Natural killer cell treated with Interleukin-12 subunit alpha and Interleukin-12 subunit beta and Interleukin-15 and Interleukin-18, amount 100 ng/mL, for 72 hours (primary cell): ENCODE measurements at places on chromosomes 7 and 10.

DNA sequence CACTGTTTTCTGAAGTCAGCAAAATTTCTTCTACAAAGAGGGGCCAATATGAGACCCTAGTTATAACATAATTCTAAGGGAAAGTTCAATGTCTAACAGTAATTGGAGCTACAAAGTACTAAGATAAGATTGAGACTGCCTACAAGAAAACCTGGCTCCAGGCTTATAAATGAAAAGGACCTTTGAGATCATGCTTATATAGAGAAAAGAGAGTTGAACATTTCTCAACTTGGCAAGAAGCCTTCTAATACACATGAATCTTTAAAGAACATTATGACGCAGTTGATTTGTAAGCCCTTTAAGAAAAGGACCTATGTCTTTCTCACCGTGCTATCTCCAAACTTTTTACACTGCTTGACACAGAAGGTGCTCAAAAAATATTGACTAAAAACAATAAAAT, 87.9 kb downstream of the TPK1 start:
- no peak for DNase-seq

DNA sequence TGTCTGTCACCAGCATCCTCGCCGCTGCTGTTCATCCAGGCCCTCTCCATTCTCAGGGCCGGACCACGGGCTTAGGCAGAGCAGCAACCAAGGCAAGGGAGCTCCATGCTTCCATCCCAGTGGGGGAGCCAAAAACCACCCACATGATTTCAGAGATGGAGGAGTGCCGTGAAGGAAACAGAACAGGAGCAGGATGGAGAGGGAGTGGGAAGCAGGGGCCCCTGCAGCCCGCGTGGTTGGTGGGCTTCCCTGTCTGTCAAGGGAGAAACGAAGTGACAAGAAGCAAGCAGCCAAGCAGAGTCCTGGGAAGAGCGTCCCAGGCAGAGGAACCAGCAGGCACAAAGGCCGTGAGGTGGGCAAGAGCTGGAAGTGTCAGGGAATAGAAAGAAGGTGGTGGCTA, 95.7 kb downstream of the SLIT1 start:
- DNase-seq, result no peak

DNA sequence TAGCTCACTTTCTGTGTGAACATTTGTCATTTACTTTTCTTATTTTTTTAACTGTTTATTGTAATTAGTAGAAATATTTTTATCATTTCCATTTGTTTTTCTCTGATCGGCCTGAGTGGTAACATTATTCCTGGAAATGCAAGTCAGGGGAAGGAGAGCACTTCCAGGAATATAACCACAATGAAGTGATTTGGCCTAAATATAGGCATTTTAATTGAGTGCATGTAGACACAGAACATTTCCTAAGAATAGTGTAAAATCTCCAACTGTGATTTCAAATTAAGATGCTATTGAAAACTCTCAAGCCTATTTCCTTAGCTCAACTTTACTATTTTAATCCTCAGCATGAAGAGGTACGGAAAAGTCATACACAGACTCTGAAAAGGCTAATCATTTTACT, 86.5 kb upstream of the SKAP2 start:
- DNase-seq, result no peak

GRCh38 chr10:30691639-30692015, 62.1 kb upstream of the LYZL2 start:
- DNase-seq, result no peak

DNA sequence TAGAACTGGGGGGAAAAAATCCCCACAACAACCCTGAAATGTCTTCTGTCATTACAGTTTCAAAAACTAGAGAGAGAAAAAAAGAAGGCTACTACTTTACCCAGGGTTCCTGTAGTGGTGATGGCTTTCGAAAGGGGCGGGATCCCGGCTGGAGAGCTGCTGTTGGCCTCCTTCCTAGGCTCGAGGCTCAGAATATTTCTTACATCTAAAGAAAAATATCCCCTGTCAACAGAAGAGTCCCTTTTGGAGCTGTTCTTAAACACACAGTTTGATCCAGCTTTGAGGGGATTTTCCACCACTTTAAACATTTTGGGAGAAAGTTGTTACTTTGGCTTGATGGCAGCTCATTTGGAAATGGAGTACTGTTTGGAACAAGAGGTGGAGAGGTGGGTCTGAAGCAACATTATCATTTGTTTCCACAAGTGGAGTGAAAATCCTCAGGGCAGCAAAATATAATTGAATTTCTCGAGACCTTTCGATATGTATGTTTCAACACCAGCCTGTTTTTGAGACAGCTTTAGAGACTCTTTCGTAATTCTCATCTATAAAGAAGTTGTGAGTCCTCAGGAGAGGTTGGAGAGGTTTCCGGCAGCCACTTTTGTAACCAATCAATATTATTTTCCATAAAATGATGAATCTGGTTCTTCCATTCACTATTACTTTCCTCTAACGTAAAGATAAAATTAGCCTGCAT, 5.1 kb downstream of the HOXA13 start:
- DNase-seq, result no peak

GRCh38 chr7:78280276-78280675, 481.7 kb downstream of the PHTF2 start:
- DNase-seq, result no peak

DNA sequence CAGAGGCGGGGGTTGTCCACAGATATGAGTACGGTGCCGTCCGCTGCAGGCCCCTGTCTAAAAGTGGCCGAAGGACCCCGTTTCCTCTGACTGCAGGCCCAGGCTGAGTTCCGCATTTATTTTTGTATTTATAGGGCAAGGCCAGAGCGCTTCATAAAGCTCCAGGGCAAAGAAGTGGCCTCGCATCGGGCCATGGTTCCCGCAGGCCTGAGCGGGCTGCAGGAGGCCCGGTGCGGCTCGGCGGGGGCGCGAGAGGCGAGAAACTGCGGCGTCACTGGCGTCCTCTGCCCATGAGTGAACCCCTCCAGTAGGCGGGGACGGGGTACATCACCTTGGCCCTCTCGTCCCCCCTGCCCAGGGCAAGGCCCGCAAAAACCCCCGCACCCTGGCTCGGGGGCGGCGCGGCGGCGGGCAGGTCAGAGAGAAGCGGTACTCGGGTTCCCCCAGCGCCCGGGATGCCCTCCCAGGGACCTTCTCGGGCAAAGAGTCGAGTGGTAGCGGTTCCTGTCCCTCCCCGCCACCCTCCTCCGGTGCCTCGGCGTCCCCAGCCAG, 355.7 kb downstream of the DNAJB6 start:
- DNase-seq, result peak; percentile 45

- DNase-seq, result no peak
Observed at GRCh38 chr10:95536894-95537541, 24.2 kb downstream of the SORBS1 start.

DNA sequence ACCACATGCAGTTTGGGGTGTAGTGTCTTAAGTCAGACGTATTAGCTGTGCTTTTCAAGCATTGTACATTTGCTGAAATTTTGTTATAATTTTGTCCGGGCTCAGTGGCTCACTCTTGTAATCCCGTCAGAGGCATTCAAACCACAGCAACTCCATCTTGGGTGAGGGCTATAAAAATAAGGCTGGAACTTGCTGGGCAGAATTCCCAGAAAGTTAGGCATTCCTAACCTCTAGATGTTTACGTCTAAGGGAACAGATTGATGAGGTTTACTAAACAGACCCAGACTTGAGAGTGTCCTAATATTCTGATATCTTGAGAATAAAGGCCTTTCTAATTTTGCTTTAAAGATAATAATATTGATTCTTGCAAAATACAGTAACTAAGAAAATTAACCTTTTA, 957.8 kb downstream of the NXPH1 start:
- DNase-seq, result no peak

- no peak for DNase-seq
Observed at GRCh38 chr7:50728184-50728583, 54.5 kb downstream of the GRB10 start.

DNA sequence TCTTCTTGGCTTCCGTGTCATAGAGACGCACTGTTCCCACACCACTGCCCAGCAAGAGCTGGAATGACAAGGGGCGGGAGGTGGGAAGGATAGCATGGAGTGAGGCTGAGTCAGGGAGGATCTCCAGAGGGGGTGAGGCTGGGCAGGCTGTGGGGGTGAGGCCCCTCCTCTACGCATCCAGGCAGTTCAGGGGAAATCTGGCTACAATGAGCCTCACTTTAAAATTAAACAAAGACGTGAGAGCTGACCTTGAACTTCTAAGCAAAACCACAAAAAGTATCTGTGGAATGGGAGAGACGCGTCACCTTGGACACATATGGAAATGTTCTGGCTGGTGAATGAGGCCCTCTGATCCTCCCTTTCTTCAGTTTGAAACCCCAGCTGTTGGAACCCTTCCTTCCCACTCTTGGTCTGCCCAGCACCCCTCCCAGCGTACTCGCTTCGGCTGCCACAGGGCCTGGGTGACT, 17.7 kb downstream of the WDR91 start:
- no peak for DNase-seq

GRCh38 chr7:125462615-125463014, 533.0 kb upstream of the POT1 start:
- DNase-seq, result no peak

DNA sequence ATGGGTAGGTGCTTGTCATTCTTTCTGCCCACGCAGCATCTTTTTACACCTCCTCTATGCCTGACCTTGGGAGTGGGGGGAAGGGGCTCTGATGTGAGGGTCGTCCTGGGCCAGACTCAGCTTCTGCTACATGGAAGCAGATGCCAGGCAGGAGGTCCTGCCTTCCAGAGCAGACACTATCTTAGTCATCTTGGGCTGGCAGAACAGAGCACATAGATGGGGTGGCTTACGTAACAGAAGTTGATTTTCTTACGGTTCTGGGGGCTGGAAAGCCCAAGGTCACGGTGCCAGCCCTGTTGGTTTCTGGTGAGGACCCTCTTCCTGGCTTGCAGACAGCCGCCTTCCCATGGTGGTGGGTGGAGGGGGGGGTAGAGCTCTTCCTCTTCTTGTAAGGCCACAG, 159.0 kb downstream of the PRKAG2 start:
- no peak for DNase-seq

- DNase-seq, result no peak
Observed at GRCh38 chr10:75910032-75910431, 478.6 kb downstream of the LRMDA start.

GRCh38 chr10:119333146-119333792, 125.9 kb downstream of the GRK5 start:
- DNase-seq, result no peak

DNA sequence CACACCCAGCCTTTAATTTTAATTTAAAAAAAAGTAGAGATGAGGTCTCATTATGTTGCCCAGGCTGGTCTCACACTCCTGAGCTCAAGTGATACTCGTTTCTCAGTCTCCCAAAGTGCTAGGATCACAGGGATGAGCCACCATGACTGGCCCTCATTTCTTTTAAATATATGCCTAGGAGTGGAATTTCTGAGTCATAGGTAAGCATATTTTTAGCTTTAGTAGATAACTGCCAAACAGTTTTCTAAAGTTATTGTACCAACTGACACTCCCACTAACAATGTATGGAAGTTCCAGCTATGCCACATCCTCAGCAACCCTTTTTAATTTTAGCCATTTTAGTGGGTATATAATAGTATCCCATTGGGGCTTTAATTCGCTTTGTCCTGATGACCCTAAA, 13.8 kb upstream of the PPIF start:
- no peak for DNase-seq

GRCh38 chr7:55571511-55572377, 558 bp downstream of the VOPP1 start:
- peak; percentile 86 for DNase-seq

DNA sequence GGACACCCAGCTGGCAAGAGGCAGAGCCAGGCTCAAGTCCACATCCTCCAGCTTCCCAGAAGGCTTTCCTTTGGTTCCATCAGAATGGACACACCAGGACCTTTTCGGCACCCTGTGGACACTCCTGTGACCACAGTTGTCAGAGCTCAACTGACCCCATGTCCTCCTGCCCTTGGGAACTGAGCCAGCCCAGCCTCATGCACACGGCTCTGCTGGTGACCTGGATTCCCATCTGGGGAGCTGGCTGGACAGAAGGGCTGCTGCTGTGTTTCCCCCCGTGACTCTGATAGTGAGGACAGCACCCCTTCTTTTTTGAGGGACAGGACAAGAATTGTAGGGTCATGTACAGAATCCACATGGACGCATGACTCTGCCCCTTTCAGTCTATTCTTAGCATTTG, 289.2 kb downstream of the WDR37 start:
- no peak for DNase-seq

DNA sequence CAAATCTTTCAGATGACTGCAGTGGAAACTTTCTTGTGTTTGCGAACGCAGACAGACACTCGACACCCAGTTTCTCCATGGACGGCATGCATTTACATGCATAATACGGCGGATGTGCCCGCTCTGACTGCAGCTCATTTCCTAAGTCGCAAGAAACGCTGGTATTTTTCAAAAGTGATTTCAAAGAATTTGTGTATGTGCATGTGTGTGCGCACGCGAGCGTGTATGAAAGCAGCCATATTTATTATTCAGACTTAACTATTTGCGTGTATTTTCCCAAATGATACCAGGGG, 436.5 kb upstream of the MGMT start:
- DNase-seq, result no peak

DNA sequence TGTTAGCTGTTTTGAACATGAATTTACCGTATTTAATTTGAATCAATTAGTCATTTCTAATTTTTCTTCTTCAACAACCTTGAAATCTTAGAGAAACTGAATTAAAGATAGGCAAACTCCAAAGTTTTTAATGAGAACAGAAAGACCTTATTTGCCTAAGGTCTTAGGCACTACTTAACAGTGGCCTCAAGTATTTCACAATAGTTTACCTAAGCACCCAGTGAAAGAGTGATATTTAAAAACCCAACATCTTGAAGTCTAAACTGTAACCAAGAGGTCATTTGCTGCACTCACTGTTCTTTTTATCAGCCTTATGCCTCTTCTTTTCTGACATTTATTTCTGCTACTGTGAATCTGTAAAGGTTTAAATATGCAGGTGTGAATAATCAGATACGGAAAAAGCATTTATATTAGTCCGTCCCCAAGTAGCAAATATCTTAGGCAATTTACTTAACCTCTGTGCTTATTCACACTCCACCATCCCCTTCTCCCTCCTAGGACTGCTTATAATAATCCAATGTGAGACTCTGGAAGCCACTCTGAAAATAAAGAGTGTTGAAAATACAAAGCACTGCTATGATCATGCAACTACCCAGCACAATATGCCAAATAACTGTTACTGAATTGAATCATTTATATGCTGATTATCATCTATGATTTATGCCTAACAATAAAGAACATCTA, 105.7 kb downstream of the ELAPOR2 start:
- no peak for DNase-seq

DNA sequence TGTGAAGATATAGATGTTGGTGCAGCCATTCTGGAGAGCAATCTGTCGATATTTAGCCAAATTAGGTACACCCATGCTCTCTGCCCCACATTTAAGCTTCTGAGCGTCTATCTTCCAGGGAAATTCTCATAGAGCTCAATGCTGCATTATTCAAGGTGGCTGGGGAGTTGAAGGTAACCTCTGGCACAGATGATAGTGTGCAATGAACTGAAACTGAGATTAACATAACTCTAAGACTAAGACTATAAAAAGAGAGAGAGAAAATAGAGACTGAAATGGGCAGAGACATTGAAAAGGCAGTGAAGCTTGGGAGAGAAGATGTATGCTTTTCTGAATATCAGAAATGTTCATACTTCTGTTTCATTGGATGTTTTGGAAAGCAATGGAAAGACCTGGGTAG, 1197.0 kb upstream of the AUTS2 start:
- no peak for DNase-seq
